ENCODE measurements at places on chromosomes 5 and 9. TPM values are rescaled to one million over a fixed set of nuclear protein-coding genes. Genes with fewer than 3 reads are reported as not detected.

Gene ZNF300
- 0.58 TPM for total RNA-seq

Gene LRRC26
- total RNA-seq = not detected

Gene AOPEP
- 7.1 TPM for total RNA-seq

Gene CATSPER3
- 0.29 TPM for total RNA-seq

Gene GPR151
- not detected for total RNA-seq

Gene GOLPH3
- 110 TPM for total RNA-seq

Gene DIRAS2
- not detected for total RNA-seq

Gene MIER3
- total RNA-seq = 23.6 TPM

Gene FUT7
- total RNA-seq = 0.82 TPM

Gene ADAMTS12
- total RNA-seq = not detected

Gene PTGDS
- 0.49 TPM for total RNA-seq

Gene OBP2B
- not detected for total RNA-seq

Gene SLC6A18
- total RNA-seq = not detected

Gene SUSD3
- total RNA-seq = 11.3 TPM

Gene SLC25A2
- total RNA-seq = 0.35 TPM

Gene ITK
- total RNA-seq = 150 TPM

Gene CTXN3
- not detected for total RNA-seq

Gene TXNDC8
- not detected for total RNA-seq
